NAMALWA (cell line): ENCODE measurements at places on chromosomes 12 and 14.

GRCh38 chr14:103091041-103091882 is 3.3 kb upstream of the EXOC3L4 start:
- peak; percentile 49 for DNase-seq

DNA sequence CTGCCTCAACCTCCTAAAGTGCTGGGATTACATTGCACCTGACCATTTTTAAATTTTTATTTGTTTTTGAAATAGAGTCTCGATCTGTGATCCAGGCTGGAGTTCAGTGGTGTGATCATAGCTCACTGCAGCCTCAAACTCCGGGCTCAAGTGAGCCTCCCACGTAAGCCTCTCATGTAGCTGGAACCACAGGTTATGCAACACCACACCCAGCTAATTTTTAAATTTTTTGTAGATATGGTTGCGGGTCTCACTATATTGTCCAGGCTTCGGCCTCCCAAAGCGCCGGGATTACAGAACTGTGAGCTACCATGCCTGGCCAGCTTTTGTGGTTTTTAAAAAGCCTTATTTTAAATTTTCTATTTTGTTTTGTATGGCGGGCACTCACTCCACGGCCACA is 2.2 kb upstream of the DRAM1 start:
- no peak for DNase-seq

GRCh38 chr12:52870361-52871290 is 21.8 kb upstream of the KRT78 start:
- peak; percentile 84 for DNase-seq

GRCh38 chr14:68576496-68577244 is 216.2 kb downstream of the ZFP36L1 start:
- DNase-seq = no peak

DNA sequence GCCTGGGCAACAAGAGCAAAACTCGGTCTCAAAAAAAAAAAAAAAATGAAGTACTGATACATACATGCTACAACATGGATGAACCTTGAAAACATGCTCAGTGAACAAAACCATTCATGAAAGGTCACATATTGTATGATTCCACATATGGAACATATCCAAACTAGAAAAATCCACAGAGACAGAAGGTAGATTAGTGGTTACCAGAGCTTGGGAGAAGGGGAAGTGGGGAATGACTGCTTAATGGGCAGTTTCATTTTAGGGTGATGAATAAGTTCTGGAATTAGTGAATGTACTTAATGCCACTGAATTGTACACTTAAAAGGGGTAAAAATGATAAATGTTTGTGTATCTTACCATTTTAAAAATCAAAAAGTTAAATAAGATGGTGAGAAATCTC is 2.7 kb downstream of the ITGB7 start:
- DNase-seq = no peak

DNA sequence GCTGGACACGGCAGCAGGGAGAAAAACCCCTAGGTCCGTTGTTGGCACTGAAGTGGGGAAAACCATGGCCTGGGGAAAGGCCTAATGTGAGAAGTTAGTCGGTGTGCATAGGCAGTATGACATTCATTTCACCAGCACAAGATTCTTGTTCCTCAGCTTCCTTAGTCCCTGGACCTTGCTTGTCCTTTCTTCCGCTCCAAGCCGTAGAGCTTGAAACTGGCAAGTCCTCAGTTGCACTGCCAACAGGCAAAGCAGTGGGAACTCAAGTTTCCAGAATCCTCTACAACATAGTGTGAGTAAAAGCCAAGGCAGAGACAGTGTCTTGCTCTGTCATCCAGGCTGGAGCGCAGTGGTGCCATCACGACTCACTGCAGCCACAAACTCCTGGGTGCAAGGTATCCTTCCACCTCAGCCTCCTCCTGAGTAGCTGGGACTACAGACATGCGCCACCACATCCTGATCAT is 138.5 kb upstream of the AMIGO2 start:
- no peak for DNase-seq

- DNase-seq = peak; percentile 31
These were observed 101.9 kb downstream of the NPAS3 start for GRCh38 chr14:33040372-33041140.

DNA sequence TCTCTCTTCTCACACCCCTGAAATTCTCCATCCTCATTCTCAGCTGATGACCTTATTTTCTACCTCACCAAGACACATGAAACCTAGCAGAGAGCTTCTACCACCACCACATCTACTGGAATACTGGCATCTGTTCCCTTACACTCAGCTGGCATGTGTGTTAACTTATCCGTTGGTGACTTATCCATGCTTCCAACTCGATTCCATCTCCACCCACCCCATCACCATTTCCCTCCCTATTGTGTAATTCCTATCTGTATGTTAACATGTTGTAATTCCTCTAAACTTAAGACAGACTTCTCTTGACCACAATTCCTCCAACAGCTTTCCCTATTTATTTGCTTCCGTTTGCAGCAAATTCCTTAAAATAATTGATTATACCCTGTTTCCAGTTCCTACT is 15.4 kb downstream of the C1S start:
- DNase-seq = no peak

- DNase-seq = no peak
These were observed at the start of gene OR6C6 for GRCh38 chr12:55296469-55296868. TSS of gene OR6C6 (minus strand) at chr12:55296569. CDS start at chr12:55295232, 1,337 bp downstream.

- DNase-seq = no peak
These were observed 1.4 kb downstream of the ACTN1 start for GRCh38 chr14:68977718-68978171.

DNA sequence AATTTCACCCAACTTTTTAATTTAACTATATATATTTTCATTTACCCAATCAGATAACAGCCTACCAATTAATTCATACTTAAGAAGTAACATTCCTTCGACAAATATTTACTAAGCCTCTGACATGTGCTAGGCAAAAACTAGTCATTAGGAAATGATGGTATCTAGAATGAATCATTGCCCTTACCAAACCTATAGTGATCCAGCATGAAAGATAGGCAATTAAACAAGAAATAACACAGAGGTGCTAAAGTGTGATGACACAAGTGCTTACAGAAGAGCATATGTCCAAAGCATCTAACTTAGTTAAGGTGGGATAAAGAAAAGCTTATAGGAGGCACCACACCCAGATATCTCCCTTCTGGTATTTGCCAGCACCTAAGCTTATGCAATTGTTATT is 166.5 kb upstream of the RASSF8 start:
- no peak for DNase-seq

GRCh38 chr14:80206351-80207080 is 4.8 kb downstream of the DIO2 start:
- no peak for DNase-seq

GRCh38 chr12:120847392-120847791 is 56.8 kb downstream of the SPPL3 start:
- no peak for DNase-seq

DNA sequence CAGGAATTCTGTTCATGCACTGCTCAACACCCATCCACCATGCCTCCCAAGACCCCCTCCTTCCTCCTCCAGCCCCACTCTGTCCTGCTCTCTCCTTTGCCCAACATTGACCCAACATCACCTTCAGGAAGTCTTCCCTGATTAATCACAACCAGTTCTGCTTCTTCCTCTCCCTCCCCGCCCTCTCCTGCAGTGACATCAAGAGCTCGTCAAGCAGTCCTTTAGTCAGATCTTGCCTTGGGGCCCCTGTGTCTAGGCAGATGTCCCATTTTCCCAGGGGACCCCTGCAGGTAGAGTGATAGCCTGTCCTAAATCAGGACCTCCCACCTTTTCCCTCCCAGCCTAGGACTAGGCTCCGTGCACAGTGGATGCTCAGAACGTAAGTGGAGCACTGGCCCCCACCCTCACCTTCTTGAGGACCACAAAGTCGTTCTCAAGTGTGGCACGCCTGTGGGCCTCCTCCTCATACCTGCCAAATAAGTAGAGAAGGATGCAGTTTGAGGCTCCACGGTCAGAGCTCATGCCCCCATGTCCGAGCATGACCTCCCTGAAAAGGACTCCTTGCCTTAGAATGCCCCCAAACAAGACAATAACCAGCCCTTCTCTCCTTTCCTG is 2.3 kb downstream of the KRT78 start:
- no peak for DNase-seq

DNA sequence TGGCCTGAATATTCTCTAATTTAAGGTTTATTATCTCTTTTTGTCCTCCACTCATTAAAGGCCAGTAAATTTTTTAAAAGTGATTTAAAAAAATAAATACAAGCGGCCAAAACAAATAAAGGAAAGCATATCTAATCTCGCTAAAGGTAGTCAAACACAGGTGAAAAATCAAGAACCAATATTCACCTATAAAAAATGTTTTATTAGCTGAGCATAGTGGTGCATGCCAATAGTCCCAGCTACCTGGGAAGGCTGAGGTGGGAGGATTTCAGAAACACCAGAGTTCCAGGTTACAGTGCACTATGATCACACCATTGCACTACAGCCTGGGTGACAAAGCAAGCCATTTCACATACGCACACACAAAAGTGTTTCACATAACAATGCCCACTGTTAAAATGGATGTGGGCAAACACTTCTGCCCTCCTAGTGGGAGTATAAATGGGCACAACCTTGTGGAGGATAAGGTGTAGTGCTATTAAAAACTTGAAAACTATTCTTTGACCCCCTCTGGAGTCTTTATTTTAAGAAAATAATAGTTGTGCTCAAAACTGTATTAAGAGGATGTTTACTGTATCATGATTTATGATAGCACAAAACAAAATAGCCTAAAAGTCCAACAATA is 32.7 kb upstream of the NAP1L1 start:
- DNase-seq = no peak

- peak; percentile 14 for DNase-seq
These were observed 28.5 kb downstream of the ACTR6 start for GRCh38 chr12:100229036-100229635.

- DNase-seq = no peak
These were observed 8.5 kb downstream of the ZFYVE21 start for GRCh38 chr14:103724116-103724515.

- no peak for DNase-seq
These were observed 124.3 kb downstream of the PIWIL1 start for GRCh38 chr12:130461839-130462557.

DNA sequence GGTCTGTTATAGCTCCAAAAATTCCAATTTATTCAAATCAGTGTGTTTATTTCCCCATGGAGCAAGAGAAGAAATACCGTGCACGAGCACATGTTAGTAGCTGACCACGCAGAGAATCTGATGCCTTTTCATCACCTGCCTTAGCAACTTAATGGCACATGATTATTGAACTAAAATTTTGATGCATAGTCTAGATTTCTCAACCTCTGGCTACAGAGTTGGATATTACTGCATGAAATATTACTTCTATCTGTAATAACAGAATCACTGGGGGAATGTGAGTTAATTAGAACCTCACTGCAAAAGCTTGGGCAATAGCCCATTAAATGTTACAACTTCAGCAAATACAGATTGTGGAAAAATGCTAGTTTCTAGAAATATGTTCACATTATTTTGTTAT is 335.8 kb downstream of the FLRT2 start:
- no peak for DNase-seq

GRCh38 chr12:94289461-94290312 is 141.3 kb downstream of the PLXNC1 start:
- no peak for DNase-seq

GRCh38 chr12:54196396-54196795 is 7.6 kb upstream of the SMUG1 start:
- DNase-seq = peak; percentile 42

DNA sequence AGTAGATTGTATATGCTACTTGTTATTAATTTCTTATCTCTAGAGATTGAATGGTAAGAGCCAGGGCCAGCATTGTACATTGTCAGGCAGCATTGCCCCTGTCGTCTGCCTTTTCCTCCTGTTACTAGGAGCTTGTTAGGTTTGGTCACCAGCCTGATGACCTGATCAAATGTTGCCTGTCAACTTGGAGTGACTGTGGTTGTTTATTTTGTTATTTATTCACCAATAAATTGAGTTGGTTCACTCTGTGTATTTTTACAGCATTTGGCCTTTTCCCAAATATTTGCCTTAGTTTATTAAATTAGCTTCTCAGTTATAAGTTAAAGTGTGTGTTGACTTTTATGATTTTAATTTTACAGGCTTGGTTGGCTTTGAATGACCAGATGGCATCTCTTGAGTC is 88.4 kb downstream of the PRKCH start:
- DNase-seq = no peak

DNA sequence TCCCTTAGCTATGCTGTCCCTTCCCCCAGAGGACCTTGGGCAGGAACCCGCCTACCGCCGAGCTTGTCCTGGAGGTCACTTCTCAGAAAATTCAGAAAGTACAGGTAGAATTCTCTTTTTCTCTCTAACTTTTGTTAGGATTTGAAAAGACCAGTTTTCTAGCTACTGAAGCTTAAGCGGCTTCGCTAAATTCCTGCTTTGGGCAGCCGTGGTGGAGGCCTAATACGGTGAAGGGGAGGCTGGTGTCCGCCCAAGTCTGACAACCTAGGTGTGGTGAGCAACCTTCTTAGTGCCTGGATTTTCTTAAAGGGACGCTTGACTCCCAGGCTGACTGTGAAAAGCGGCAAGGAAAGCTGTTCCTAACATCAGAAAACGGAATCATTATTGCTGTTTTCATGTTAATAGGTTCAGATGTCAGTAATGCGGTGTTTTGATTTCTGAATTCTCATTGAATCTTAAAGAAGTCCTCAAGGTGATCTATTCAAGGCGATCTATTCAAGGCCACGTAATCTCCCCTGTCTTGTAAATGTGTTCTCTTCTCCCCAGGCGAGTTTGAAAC is 835 bp downstream of the FGD4 start:
- no peak for DNase-seq

GRCh38 chr12:27575762-27576118 is 51.7 kb downstream of the PPFIBP1 start:
- DNase-seq = no peak

DNA sequence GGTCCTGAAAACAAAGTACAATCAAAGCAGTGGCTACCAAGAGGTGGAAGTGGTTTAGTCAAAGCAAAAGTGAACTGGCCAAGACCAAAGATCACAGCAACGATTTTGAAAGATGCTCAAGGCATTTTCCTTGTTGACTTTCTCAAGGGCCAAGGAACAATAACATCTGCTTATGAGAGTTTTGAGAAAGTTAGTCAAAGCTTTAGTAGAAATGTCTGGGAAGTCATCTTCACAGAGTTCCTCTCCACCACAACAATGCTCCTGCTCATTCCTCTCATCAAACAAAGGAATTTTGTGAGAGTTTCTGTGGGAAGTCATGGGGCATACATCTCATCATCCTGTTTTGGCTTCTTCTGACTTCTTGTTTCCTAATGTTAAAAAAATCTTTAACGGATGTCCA is 80.1 kb downstream of the PLEKHA5 start:
- no peak for DNase-seq
